NCI-H1105 (cell line): ENCODE measurements at places on chromosomes 1 and 21.

DNA sequence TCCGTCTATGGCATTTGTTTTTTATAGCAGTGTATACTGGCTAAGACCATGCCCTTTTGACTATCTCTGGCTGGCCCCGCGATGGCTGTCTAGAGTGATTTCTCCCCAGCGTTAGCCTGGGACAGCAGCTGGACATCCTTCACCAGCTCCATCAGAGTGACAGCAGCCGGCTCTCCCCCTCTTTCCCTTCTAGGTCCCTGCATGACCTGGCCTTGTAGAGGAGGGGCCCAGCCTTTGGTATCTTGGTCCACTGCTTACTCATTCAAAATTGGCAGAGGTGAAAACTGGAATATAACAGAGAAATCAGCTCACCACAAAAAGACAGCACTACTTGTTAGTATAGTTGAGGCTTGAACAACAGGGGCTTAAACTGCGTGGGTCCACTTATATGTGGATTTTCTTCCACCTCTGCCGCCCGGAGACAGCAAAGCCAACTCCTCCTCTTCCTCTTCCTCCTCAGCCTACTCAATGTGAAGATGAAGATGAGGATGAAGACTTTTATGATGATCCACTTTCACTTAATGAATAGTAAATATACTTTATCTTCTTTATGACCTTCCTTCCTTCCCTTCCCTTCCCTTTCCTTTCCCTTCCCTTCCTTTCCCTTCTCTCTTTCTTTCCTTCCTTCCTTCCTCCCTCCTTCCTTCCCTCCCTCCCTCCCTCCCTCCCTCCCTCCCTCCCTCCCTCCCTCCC lies 29.4 kb upstream of the B3GALNT2 start:
- DNase-seq: no peak

- peak; percentile 61 for DNase-seq
Observed at GRCh38 chr1:220487297-220487820, 40.6 kb upstream of the MARK1 start.

GRCh38 chr1:109887271-109887670 lies 23.4 kb upstream of the CSF1 start:
- DNase-seq: no peak

DNA sequence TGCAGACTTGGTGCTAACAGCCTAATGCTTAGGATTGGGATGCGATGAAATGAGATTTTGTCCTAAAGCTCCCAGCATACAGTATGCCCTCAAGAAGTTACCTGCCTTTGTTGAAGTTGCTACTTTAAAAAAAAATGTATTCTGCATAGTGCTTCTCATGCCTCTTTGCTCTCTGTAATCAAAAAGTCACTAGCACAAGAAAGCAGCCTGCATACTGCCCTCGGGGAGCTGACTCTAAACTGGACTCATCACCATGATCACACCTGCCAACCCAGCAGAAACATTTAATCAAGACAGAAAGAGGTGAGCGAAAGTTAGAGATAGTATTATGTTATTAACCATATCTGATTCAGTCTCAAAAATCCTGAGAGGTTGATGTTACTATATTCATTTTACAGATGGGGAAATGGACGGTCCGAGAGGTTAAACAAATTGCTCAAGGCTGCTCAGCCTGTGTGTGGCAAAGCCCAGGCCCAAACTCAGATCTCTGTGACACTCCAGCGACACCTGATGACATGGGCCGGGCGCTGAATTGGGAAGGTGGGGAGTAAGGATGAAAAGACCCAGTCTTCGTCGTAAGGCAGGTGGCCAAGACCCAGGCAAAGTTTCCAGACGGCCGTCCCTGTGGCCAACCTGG lies 1.1 kb downstream of the BATF3 start:
- no peak for DNase-seq

- DNase-seq: no peak
Observed at GRCh38 chr21:35593000-35593502, 467.3 kb downstream of the SETD4 start.

DNA sequence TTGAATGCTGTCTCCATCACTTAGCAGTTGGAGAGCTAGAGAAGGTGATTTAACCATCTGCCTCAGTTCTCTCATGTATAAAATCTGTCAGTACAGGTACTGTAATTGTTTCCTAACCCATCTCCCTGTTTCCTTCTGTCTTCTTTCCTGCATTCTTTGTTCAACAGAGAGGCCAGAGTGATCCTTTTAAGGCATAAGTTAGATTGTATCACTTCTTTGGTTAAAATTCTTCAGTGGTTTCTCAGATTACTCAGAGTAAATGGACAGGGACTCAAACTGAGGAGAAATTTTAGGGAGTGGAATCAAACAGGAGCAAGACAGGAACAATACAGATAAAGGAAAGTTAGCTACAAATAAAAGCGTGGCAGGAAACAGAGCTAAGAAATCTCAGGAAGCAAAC lies 45.2 kb upstream of the SSX2IP start:
- DNase-seq: no peak

DNA sequence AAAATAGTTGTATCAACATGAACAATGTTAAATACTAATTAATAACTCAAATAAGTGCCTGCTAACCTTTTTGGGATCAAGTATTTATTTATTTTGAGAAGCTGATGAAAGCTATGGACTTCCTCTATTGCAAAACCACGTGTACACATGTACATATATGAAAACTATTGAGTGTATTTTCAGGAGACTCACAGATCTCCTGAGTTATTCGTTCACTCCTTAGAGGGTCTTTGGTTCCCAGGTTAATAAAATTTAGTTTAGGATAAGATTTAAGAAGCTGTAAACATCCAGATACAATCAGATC lies 130.5 kb downstream of the DISC1 start:
- DNase-seq: no peak

DNA sequence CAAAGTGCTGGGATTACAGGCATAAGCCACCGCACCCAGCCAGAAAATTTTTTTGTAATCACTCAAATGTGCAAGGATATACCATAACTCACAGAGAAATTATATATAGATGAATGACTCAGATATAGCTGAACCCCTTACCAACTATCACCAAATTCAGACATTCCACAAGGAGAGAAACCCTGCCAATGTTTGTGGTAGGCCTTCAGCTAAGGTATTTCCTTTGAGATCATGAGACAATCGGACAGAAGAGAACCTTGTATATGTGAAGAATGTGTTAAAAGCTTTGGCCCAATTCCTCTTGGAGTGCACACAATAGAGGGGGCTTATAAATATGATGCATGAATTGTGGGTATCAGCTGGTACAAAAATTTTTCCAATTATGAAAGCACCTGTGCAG lies 50.7 kb downstream of the ZNF684 start:
- no peak for DNase-seq
